ENCODE measurements at places on chromosomes 1 and 21.

- no peak for DNase-seq
Measured at GRCh38 chr1:17745479-17745955, 9.6 kb upstream of the ACTL8 start.

DNA sequence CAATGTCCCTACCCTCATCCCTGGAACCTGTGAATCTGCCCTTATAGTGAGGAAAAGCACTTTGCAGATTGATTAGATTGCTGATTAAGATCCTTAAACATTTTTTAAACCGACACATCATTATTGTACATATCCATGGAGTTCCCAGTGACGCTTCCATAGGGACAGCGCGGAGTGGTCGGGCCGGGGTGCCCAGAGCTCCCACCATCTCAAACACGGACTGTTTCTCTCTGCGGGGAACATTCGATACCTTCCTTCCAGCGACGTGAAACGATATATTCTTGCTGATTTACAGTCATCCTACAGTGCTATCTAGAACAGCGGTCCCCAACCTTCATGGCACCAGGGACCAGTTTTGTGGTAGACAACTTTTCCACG is 4.0 kb downstream of the KRTAP10-12 start:
- DNase-seq: no peak

- DNase-seq: no peak
Measured at GRCh38 chr1:186900539-186901237, 71.9 kb downstream of the PLA2G4A start.

DNA sequence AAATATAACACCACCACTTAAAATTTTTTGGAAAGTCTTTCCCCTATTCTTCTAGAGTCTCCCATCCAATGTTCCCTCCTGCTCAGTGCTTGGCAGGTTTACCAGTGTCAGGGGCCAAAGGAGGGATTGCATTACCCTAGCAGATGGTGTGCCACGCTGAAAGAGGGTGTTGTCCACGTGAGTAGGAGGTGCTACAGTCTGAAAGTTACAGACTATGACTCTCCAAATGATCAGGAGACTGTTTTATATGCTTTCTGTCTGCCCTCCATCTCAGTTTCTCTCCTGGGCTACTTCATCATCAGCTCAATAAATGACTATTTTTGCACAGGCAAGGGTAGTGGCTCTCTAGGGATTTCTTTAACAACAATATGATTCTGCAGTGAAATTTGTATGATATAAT is 31.3 kb upstream of the ANGPTL7 start:
- DNase-seq: no peak

Data from stimulated activated CD8-positive, alpha-beta memory T cell treated with anti-CD3 and anti-CD28 coated beads, Interleukin-4, amount 100 ng/mL, for 24 hours (primary cell).